ENCODE measurements at places on chromosomes 2 and 18.

- no peak for DNase-seq
Measured at GRCh38 chr2:100527440-100528015, 35.3 kb upstream of the PDCL3 start.

- no peak for DNase-seq
Measured at GRCh38 chr2:119901013-119901412, 111.9 kb upstream of the EPB41L5 start.

DNA sequence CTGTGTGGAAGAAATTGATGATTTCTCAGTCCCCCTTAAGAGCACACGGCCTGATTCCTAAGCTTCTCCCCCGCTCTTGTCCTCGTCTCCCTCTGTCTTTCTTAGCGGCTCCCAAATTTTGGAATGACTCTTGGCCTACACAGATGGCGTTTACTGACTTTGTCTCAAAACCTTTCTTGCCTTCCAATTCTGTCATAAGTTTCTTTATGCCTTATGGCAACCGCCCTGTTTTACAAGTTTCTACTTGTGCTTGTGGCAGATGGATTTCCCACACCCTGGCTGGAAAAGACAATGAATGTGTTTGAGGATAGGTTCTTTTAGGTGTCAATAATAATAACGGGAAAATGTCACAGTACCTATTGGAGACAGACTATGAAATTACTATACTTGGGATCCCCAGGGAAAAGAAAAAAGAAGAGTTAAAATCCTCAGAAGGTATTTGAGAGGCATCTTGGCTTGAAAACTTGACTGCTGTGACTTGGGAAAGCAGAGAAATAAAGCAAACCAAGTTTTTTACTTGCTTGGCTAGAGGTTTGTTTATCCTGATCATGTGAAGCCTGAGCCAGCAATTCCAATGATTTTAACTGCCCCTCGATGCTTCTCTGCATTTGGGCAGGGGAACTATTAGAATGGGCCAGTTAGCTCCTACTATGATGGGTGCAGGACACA, 276.4 kb downstream of the HRH4 start:
- no peak for DNase-seq

DNA sequence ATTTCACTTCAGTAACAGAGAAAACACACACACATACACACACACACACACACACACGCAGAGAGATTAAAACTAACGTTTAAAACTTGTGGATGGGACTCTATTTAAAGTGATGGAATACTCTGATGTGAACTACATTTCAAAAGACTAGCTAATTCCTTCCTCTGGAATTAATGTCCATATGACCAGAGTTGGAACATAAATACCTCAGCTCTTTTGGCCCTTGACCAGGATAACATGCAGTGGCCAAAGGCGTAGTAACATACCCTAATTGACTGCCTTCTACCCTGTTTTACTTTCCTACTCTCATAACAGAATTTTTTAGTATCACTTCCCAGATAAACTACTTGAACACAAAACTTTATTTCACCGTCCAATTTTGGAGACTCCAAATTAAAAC, 671.3 kb upstream of the CHAC2 start:
- DNase-seq = no peak

- DNase-seq = no peak
Measured at GRCh38 chr18:44098551-44099098, 582.1 kb upstream of the SETBP1 start.
